ENCODE measurements at places on chromosomes 11 and 22.

- DNase-seq: no peak
Measured at GRCh38 chr11:110147962-110148709, 54.9 kb downstream of the ZC3H12C start.

DNA sequence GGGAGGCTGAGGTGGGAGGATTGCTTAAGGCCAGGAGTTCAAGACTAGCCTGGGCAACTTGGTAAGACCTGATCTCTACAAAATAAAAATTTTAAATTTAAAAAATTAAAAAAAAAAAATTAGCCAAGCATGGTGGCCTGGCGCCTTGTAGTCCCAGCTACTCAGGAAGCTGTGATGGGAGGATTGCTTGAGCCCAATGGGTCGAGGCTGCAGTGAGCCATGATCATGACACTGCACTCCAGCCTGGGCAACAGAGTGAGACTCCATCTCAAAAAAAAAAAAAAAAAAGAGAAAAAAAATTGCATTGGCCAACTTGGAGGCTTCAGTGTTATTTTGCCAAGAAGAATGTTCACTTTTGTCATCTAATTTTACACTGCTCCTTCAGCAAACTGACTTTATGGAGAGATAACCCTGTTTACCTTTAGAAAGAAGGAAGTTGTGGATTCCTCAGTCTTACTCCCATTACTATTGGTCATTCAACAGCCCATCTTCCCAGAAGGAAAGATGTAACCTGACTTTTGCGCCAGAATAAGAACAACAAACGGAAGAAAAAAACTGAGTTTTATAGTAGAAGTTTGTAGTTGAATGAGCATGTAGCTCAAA is 13.1 kb downstream of the KMT2A start:
- DNase-seq: no peak

DNA sequence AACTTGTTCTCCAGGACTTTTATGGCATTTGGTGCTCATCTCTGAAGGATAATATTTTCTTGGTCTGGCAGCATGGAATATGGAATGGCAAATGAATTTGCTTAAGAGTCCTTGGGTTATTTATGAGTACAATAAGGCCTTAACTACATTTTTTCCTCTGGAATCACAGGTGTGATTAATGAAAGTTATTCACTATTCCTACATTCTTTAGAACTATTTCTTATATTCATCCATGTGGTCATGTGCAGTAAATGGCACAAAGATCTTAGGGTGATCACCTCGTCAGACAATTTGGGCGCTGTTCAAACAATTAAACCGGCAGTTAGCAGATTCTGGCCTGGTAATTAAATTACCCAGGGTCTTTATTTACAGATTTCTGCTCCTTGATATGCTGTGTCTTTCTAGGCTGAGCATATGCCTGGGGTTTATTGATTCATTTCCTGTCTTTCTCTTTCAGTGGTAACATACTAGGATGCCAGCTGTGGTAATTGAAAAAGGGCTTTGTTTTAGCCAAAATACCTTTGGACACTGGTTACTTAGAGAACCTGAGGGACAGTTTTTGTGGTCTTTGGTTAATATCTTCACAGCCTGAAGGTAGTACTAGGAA is 31.6 kb downstream of the SIK2 start:
- no peak for DNase-seq

DNA sequence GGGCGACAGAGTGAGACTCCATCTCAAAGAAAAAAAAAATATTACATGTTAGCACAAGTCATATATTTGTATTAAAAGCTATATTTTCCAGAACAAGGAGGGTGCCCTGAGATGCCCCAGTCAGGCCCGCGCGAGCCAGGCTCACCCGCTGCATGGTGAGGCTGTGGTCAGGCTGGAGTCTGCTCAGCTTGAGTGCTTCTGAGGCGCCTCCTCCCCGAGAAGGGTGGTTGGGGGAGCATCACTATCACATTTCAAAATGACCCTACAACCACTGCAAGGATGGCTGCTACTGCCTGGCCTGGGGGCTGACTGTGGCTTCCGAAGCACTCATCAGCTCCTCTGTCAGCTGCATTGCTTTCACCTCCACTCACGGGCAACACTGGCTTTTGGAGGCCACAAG is 77.1 kb downstream of the SCUBE1 start:
- DNase-seq: no peak

DNA sequence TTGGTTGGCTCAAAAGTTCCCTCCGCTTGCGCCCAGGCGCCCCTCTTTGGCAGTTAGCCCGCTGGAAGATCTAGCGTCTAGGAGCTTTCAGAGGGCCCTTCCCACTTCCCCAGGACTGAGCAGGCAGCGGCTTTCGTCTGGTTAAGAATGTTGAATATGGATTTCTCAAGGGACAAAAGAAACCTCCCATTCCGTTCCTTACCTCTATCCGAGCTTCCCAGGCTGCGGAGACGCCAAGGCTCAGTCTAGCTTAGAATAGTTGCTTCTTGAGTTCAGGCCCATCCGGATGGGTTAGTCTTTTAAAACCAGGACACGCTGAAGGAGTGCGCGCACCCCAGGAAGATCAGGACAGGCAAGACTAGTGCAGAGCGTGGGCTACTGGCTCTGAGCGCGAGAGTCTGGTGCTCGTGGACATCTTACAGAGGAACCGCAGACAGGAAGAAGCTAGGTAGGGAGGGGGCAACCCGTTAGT is 1.6 kb downstream of the NELL1 start:
- DNase-seq: no peak

DNA sequence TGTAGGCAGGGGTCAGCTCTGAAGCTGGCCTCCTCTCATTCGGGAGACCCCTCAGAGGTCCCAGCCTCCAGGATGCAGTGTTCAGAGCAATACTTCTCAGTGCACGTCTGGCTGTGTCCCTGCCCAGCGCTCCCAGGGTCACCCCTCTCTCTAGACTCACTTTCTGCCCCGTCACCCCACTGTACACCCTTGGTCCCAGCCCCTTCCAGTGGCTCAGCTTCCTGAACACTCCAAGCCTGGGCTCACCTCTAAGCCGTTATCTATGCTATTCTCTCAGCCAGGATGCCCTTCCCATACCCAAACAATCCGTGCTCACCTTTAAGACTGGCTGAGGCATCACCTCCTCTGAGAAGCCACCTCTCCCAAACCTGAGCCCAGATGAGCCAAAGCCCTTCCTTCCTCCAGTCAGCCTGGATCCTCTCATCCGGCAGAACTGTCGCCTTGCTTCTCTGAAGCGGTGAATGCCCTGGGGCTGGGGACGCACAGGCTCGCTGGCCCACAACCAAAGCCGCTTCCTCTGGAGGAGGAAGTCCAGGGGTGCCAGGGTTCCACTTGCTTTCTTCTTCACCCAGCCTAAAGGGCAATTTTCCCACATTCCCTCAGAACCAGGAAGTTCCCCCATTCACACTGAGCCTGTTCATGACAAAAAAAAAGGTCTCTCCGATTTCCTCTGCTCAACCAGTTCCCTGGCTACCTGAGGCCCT is 13.7 kb upstream of the CDKN1C start:
- DNase-seq: no peak

- no peak for DNase-seq
Measured at GRCh38 chr11:3707176-3707575, 36.0 kb upstream of the CHRNA10 start.

DNA sequence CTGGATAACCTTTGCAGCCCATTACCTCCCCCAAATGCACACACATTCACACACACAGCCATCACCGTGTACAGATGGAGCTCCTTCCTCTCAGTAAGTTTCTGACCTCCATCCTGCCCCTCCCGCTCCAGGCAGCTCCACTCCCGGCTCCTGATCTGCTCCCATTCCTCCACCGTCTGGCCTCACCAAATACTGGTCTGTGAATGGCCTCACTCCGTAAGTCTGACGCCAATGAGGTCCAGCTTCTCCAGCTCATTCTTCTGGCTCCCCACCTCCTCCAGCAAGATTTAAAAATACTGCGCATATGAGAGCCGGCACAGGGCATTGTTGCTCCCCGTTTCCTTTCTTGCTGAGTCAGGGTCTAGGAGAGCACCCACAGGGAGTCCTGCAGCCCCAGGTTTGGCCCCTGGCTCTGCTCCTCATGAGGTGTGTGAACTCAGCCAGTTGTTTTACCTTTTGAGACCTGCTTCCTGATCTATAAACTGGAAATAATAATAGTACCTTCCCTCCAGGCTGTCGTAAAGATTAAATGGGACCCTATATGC is 14.0 kb upstream of the TUB start:
- no peak for DNase-seq

DNA sequence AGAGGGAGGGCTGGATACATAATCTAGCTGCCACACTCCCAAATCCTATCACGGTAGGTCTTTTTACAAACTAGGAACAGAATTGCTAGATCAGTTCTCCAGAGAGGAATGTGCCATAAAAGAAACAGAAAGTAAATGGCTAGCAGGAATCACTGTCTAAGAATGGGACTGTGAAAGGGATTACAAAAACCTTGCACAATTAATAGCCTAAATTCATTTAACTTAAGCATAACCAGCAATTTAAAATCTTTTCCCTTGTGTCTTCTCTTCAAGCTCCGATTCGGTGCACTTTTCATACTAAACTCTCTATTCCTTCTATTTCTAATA is 35.2 kb downstream of the APOL5 start:
- DNase-seq: no peak

- no peak for DNase-seq
Measured at GRCh38 chr22:19175026-19175601, 3.4 kb downstream of the SLC25A1 start.

- no peak for DNase-seq
Measured at GRCh38 chr11:13318498-13319295, 41.1 kb downstream of the BMAL1 start.
